ENCODE measurements at places on chromosomes 5 and 9.
A peak's percentile ranks its signal among the peaks of the same experiment; 100 is the strongest.

DNA sequence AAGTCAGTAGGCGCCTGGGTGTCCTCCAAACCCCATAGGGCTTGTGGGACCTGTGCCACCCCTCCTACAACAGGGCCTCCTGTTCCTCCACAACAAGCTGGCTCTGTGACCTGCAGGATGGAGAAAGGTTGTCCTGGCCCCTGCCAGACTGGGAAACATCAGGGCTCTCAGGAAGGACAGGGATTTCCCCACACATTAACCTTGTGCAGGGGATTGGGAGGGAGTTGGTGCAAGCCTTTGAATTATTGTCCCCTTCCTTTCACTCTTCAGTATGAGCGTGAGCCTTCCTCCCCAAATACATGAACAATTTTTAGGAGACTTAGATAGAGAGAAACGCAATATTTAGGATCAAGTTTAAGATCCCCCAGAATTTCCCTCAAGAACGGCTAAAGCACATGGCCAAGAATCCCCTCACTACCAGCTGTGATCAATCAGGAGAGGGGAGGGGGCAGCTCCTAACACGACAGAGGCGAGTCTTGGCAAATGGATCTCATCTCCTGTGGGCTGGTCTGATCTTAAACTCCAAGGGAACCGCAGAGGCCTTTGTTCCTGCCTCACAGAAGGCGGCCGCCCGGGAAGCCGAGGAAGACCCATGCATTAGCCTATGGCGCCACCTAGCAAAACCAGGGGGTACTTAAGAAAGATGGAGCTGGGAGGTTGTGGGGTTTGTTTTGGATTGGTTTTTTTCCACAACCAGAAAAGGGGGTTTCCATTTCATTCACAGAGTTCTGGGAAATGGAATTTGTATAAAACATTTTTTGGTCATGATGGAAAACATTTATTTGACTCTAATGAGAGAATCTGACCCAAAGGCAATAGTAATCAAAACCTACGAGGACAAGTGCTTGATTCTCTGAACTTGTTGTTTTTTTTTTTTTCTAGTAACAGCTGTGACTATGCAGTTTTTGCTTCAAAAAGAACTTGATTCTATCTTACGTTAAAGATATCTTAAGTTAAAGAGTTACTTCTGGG is 36.1 kb upstream of the OSMR start:
- DNase-seq, result peak; percentile 59

DNA sequence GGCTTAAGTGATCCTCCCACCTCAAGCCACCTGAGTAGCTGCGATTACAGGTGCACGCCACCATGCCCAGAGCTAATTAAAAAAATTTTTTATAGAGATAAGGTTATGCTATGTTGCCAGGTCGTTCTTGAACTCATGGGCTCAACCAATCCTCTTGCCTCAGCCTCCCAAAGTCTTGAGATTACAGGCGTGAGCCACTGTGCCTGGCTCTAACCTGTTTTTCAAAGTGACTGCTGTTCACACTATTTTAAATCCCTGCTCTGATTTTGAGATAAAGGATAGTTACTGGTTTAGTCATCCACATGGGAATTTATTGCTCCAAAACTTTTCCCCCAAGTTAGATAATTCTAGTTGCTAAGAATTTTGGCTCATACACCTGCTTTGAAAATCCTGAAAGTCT is 48.2 kb upstream of the MTMR12 start:
- no peak for DNase-seq

DNA sequence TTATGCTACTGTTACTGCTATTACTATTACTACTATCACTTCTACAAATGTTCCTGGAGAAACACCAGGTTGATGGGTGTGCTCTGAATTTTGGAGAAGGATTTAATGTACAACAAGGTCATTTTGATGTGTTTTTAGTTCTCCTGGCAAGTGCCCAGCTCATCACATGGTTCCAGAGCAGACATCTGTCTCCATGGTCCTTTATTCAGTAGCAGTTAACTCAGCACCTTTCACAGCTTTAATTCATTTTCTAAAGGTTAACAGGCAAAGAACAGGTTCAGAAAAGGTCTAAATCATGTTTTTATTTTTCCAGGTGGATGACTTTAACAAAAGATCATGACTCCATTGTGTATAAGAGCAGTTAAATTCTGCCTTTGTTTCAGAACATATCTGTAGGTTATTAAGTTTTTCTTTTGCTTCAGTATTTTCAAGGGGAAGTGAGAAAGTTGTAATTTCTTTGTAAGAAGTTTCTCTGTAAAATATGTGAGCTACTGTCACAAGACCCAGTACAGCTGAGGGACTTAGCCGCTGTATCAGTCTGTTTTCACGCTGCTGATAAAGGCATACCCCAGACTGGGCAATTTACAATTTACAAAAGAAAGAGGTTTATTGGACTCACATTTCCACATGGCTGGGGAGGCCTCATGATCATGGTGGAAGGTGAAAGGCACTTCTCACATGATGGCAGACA is 41.9 kb downstream of the MTRR start:
- DNase-seq, result no peak

- peak; percentile 4 for DNase-seq
Observed at GRCh38 chr5:84642795-84643194, 258.1 kb upstream of the EDIL3 start.

DNA sequence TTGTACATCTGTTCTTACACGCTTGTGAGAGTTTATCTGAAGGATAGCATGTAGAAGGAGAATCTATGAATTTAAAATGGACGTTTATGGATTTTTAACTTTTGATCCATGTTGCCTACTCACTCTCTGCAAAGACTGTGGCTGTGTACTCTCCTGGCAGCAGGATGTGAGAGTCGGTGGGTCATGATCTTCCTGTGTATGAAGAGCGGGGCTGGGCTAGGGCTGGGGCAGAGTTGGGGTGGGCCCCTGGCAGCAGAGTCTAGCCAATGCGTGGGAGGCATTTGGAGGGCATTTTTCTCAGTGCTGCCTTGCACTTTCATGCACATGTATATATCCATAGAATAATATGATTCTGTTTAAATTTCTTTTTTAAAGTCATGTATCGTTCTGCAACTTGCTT is 24.0 kb upstream of the DAB2IP start:
- no peak for DNase-seq

- DNase-seq, result no peak
Observed at GRCh38 chr5:15566306-15566705, 66.3 kb downstream of the FBXL7 start.

DNA sequence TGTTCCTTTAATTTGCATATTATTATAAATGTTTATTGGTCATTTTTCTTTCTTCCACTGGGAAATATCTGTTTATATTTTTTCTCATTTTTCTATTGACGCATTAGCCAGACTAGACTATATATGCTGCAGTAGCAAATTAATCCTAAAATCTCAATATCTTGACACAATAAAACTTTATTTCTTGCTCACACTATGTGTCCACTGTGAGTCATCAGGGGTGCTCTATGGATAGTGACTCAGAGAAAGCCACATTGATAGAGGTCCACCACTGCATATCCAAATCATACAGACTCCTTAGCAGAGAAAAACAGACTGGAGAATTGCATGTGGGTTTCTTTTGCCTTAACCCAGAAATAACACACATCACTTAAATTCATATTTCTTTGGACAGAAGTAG is 20.8 kb downstream of the OR1L3 start:
- DNase-seq, result no peak

GRCh38 chr9:134410071-134410834 is 84.0 kb downstream of the RXRA start:
- no peak for DNase-seq
